A549 (cell line): ENCODE measurements at places on chromosomes 1 and 21. TPM values are rescaled to one million over a fixed set of nuclear protein-coding genes. Genes with fewer than 3 reads are reported as not detected.

DNA sequence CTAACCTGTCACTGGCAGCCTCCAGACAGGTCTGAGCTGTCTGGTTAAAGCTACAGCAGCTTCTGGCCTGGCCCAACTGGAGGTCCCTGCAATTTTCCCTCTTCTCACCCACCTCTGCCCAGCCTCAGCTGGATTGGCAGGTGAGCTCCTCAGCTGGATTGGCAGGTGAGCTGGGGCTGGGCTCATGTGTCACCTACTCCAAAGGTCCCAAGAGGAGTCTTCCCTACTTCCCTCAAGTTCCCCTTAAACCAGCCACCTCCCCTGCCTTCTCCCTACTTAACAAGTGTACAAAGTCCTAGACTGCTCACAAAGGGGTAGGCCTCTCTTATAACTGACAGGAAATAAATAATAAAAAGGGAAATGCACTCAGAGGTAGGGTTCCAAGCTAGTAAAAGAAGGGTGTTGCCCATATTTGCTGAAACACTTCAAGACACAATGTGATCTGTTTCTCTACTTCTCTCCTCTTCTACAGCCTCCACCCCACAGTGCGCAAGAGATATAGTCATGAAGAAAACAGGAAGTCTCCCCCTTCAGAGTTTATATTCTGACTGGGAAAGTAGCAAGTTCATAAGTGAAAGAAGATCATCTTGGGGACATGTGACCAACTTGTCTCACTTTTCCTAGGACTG, at the start of gene GPA33:
TSS of gene GPA33 (minus strand) at position 64 of the 629 bp plus-strand sequence. CDS start 90 bp downstream, outside the sequence.
- no peak for DNase-seq

DNA sequence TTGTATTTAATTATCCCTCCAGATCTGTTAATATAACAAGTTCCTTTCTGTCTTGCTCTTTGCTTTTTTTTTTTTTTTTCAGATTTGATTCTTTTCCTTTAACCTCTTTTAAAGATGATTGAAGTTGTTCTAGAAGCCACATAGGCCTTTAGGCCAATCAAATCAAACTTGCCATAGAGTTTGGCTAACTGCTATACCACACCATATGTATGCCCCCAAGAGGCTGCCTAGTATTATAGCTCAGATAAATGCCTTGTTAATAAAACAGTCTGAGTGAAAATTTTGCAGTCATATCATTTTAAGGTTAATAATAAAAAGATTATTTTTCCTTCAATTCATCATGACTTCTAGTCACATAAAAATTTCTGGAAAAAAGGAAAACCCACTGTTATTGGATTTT, 696.0 kb upstream of the CHRM3 start:
- peak; percentile 6 for DNase-seq

DNA sequence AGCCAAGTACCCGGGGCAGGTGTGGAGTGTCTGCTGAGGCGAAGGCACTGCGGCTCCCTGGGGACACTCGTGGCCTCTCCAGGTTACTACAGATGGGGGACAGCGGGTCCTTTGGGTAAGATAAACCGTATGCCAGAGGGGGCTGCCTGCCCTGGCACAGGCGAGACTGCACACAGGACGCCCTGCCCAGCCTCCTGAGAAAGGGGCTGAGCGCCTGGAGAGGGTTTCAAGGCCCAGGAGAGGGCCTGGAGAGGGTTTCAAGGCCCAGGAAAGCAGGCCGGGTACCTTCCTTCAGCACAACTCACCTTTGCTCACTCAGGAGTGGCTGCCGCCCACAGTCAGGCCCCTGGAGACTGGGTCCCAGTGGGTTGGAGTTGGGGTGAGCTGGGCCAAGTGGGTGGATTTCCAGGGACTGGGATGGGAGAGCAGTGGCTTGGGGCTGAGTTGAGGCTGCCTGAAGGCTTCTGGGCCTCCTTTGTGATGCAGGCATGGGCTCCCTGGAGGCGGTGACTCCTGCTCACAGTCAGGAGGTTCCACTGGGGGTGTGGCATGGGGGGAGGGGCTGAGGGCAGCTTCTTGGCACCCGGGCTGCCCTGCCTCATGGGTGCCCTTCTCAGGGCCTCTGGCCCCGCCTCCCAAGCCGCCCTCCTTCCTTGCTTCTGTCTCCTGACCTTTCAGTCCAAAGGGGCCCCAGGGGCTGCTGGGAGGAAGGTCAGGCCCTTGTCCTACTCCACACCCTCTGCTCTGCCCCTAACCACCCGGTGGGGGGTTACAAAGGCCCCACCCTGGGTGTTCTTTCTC, at the start of gene MMEL1:
TSS of gene MMEL1 (minus strand) at position 456 of the 801 bp plus-strand sequence. CDS start 3,532 bp downstream, outside the sequence.
- no peak for DNase-seq

Gene ACTL8
- 1.0 to 1.5 TPM (median 1.3 TPM) in 3 replicates for polyA plus RNA-seq

Gene BTBD8
- polyA plus RNA-seq, result 0.80 to 1.2 TPM (median 0.93 TPM) in 3 replicates

Gene TMPRSS3
- 0.10 to 0.17 TPM in 2 of 3 replicates, not detected in the other for polyA plus RNA-seq

Gene KCND3
- polyA plus RNA-seq, result 0.01 to 0.04 TPM in 2 of 3 replicates, not detected in the other

Gene PTGS2
- polyA plus RNA-seq, result 6.9 to 12.3 TPM (median 8.2 TPM) in 3 replicates

DNA sequence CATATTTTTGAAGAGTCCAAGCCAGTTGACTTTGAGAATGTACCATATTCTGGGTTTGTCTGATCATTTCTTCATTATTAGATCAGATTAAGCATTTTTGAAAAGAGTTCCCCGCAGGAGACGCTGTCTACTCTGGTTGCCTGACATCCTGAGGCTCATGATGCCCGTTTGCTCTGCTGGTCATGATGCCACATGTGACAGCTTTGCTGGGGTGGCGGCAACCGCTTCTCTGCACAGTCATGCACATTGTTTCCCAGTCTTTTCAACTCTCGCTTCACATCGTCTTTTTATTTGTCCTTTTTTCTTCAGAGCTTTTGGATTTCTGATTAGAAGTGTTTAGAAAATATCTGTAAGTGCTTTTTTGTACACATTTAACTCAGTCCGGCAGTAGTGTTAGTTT, 90.7 kb downstream of the ST6GALNAC5 start:
- DNase-seq, result no peak

Gene CSF3R
- not detected in 3 replicates for polyA plus RNA-seq

DNA sequence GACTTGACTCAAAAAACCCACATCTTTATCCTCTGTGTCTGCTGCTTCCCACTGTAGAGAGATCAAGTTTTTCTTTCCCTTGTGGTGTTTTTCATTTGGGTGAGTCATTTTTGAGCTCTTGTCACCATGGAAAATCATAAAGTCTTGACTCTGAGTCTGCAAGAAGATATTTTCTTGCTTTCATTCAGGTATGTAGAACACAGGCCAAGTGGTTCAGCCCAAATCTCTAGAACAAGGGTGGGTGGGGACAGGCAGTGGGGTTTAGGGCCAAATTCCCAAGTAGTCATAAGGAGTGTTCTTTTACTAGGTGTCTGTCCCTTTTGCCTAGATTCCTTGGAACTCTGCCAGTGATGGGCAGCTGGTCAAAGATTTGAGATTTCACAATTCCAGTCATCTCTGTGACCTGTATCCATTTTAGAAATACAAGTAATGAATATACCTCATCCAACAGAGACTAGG, 21.5 kb upstream of the ARHGAP29 start:
- DNase-seq, result no peak

DNA sequence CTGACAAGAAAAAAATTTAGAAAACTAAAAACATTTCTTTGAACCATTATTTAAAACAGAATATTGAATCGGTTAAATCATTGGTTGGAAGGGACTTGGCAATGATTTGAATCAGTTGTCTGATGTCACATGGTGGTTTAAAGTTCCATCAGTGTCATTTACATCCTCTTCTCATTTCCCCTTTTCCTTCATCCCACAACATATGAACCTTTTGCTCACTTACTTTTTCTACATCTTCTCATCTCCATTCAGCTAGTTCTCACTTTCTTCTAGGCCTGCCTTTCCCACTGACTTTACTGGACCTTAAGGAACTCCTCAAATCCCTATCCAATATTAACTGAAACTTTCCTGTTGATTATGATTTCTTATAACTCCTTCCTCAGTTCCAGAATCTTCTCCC, 58.5 kb downstream of the PHACTR4 start:
- DNase-seq, result no peak

Gene RHBDL2
- polyA plus RNA-seq, result 3.4 to 3.7 TPM (median 3.6 TPM) in 3 replicates

- DNase-seq, result no peak
Measured at GRCh38 chr1:17189632-17189990, 15.3 kb upstream of the PADI1 start.

Gene ST6GALNAC3
- polyA plus RNA-seq, result 0.92 to 1.5 TPM (median 1.1 TPM) in 3 replicates

DNA sequence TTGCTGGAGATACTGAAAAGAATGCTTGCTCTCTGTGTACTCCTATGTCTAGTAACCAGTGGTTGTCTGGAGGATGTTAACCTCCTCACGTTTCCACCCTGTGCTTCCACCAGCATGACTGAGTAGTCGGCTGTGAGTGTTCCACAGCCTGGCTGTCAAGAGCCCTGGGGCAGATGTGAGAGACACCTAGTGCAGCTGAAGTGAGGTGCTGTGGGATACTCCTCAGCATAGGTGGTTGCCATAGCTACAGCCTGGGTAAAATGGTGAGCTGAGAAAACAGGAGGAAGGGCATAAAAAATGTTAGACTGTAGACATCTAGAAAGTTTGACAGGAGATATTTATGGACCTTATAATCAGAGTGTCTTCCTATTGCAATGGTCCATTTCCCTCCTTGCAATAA, 15.8 kb downstream of the IVL start:
- DNase-seq, result no peak

Gene MEX3A
- 3.3 to 4.9 TPM (median 4.4 TPM) in 3 replicates for polyA plus RNA-seq

Gene SHE
- 0.01 TPM in 1 of 3 replicates, not detected in the others for polyA plus RNA-seq

Gene CERS2
- polyA plus RNA-seq, result 183 to 196 TPM (median 196 TPM) in 3 replicates

DNA sequence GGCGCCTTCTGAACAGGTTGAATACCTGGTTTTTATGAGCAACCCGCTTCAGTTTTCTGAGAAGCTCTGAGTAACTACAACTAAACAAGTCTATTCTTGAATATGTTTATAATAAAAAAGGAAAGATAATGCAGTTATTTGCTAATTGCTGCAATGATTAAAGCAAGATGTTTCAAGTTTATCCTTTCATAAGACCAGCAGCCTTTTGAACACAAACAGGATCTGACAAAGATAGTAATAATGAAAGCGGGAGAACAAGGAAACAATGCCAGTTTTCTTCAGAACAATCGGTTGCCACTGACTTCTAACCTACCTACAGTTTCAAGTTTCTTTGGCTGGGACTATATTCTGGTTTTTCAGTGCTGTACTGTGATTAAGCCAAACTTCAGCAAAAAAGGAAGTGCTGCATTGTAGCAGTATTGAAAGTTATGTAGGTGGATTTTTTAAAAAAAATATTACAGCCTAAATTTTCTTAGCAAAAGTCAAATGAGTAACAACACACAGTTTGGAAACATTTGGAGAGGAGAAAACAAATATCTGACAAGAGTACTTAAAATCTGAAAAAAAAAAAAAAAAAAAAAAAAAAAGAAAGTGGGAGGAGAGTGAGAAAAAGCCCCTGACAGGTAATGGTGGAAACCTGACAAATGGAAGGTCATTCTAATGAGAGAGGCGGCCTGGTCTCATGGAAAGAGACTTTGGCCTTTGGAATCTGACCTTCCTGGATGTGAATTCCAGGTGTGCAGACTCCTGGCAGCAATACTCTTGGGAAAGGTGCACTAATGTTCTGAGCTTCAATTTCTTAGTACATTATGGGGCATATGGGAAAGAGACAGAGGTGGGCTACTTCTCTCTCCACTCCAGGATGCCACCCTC, 11.4 kb downstream of the KCNJ15 start:
- DNase-seq, result no peak

DNA sequence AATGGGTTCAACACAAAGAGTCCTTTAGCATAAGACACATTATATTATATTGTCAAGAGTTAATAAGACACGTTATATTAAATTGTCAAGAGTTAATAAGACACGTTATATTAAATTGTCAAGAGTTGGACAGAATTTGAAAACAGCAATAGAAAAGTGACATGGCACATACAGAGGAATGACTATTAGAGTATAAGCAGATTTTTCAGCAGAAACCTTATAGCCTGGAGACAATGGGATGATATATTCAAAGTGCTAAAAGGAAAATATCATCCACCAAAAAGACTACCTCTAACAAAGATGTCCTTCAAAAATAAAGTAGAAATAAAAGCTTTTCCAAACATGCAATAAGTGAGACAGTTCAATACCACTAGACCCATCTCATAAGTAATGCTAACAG, 36.0 kb upstream of the HSPA13 start:
- DNase-seq, result no peak
